ENCODE measurements at places on chromosomes 2 and 18.

DNA sequence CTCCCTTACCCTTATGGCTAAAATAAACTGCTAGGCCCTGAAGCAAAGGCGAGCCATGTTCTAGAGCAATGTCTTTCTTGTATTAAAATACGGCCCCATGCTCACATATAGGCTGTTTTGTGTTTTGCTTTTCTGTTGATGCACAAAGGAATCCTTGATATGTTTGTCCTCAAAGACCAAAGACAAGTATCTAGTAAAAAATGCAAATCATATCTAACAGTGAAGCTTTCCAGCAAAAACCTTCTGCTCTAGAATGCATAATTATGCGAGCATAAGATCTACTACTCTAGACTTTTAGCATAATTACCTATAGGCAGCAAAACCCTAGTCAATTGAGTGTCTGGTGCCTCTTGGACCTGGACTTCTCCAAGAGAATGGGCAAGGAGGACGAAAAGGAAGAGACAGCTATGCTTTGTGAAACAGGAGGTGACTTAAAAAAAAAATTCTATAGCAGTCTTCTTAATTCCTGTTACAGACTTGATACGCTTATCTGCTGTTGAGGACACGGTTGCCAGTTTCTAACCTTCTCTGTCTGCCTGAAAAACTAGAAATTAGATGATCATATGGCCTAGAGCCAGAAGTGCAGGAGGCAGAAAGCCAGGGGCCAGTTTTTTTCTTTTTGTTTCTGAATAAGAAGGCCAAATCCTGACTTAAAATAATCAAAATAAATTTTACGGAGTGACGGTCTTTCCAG is 1.5 kb upstream of the AMMECR1L start:
- DNase-seq, result no peak

GRCh38 chr18:56645415-56646016 is 5.6 kb upstream of the WDR7 start:
- DNase-seq, result no peak

DNA sequence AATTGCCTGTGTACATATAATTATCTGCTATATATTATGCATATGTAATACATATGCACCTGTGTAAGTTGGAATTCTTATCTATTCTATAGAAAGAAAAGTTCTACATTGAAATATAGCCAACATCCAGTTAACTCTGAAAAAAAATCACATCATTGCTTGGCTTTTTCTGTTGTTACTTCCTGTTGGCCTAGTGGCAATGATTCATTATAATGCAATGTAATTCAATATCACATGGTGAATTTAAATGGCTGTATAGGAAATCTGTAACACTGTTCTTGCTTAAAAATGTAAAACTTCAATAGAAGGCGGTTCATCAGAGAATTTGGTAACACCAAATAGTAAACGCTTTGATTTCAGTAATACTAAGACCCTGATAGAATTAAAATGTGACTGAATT is 44.5 kb upstream of the MAP4K3 start:
- no peak for DNase-seq

- DNase-seq, result no peak
These were observed 56.9 kb upstream of the PELI1 start for GRCh38 chr2:64201151-64201550.

DNA sequence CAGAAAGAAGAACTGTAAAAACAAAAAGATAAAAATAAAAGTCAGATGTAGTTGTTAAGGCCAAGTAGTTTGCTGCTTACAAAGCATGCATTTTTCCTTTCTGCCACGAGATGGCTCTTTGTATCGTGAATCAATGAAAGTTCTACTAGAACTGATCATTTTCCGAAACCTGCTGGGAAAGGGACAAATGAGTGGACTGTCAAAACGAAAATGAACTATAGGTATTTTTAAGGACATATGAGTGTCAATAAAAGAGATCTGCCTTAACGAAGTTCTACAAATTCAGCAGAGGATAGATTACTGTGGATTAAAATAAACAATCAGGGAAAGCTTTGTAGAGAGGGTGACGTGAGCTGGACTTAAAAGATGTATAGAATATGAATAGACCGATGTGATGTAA is 15.0 kb upstream of the ELOA2 start:
- no peak for DNase-seq

DNA sequence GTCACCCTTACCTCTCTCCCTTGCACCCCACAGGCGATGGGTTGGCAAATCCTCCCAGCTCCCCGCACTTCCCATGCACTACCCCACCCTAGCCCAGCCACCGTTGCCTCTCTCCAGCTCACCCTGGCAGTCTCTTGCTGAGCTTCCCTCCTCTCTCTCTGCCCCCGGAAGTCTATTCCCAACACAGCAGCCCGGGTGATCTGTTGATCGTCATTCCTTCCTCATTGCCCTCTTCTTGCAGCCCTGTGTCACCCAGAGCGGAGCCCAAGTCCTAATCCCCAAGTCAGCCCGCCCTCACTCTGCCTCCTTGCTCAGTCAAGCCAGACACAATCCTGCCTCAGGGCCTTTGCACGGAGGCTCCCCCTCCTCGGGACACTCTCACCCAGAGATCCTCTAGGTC is 55.2 kb downstream of the CIB4 start:
- no peak for DNase-seq

DNA sequence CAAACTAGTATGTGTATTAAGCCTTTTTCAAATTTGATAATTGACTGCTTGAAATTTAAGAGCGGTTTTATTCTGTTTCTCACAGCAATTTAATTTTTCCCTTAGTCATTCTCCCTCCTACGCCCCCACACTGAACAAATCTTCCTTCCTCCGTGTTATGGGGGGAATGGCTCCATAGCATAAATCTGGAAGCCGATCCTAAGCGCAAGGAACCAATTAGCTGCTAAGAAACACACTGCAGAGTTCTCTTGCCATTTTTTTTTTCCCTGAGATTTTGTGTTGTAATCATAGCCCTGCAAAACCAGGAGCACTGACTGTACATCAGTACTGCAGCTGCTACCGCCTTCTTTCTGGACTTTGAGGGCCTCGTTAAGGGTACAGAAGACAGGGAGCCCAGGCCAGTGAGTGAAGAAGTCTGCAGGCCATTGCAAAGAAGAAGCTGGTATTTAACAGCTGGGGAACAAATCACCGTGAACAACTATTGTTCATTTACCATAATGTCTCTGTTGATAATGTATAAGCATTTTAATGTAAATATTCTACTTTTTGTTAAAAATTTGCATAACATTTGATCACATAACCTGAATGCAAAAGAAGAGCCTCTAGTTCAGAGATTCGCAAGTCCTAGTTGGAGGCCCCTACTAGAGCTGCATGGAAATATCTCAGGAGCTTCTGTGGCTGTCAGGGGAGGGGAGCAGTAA is 264.0 kb downstream of the LRATD1 start:
- no peak for DNase-seq

DNA sequence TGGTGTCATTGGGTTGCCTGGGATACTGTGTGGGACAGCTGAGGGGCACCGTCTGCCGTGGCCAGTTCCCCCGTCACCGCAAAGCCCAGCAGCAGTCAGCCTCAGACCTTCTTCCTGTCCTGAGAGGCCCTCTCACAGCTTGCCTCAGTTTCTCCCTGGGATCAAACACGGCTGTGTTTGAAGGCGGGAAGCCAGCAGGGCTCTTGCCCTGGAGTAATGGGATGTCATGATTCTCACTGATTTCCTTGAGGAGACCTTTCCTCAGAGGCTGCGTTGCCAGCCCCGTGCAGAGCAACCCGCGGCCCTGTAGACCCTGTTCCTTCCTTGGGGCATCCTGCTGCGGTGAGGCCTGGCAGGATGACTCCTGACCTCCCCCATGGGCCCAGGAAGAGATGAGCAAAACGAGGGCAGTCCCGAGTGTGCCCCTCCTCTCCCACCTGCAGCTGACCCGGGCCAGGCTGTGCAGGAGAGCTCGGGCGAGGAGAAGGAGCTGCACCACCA is 13.9 kb upstream of the NFATC1 start:
- no peak for DNase-seq

- DNase-seq, result no peak
These were observed 30.0 kb upstream of the RAB1A start for GRCh38 chr2:65159906-65160305.

Measured in activated CD8-positive, alpha-beta memory T cell treated with anti-CD3 and anti-CD28 coated beads for 1 hour (primary cell).